ENCODE measurements at places on chromosomes 2 and 18.

- no peak for DNase-seq
Observed at GRCh38 chr2:109148991-109149645, 20.1 kb downstream of the SH3RF3 start.

DNA sequence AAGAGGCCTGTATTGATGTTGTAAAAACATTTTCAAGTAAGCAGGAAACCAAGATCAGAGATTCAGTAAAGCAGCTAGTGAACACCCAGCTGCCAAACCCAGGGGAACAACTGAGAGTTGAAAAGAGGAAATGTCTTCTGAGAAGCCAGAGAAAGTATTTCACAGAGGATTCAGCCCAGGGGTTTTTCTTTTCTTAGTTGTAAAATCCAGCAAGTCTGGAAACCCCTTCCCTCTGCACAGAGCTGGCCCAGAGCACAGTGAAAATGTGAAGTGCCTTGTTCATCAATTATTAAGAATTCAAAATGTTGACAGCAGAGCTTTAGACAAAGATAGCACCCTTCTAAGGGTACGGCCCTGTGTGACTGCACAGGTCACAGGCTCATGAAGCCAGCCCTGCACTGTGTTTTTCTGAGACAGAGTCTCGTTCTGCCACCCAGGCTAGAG is 28.4 kb downstream of the AFF3 start:
- DNase-seq, result no peak

DNA sequence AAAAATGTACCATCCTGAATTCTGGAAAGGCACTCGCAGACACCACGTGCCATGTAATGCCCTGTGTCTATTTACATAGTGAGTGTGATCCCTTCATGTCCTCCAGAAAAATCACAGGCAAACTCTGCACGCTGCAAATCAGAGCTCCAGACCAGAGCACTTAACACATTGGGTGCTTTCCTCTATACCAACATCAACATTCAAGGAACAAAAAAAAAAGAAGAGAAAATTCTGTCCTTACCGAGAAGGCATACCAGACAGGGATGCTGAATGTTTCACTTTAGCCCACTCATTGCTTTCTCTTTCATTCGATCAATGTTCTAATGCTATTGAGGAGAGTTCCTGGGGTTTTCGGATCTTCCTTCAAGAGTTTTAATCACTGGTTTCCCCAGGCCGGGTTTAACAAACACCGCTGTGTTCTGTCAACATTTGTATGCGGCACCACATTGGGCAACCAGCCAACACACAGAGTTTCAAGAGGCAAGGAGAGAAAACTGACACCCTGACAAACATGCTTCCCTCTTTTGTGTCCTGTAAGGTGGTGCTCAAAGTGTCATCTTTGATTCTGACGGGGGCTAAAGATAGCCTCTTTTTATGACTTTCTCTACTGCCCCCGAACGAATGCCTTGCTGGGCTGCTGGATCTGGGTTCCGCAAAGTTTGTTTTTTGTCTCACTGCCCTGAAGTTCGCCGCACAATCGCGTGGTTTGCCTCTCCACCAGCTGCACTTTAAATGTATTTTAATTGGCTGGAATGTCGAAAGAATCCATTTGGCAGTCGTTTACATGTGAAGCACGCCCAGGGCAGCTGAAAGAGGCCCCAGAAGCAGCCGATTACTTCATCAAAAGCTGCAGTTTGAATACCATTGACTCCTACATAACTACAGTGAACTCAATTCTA is 106.4 kb upstream of the NCKAP5 start:
- peak; percentile 58 for DNase-seq

GRCh38 chr2:106144621-106145331 is 49.3 kb downstream of the UXS1 start:
- no peak for DNase-seq

Data from ELF-1 (cell line).